ENCODE measurements at places on chromosomes 2 and 18.

GRCh38 chr18:40292985-40293710, 1661.9 kb upstream of the PIK3C3 start:
- DNase-seq = peak; percentile 12

- peak; percentile 54 for DNase-seq
These were observed 349.5 kb downstream of the TGIF1 start for GRCh38 chr18:3799515-3799914.

DNA sequence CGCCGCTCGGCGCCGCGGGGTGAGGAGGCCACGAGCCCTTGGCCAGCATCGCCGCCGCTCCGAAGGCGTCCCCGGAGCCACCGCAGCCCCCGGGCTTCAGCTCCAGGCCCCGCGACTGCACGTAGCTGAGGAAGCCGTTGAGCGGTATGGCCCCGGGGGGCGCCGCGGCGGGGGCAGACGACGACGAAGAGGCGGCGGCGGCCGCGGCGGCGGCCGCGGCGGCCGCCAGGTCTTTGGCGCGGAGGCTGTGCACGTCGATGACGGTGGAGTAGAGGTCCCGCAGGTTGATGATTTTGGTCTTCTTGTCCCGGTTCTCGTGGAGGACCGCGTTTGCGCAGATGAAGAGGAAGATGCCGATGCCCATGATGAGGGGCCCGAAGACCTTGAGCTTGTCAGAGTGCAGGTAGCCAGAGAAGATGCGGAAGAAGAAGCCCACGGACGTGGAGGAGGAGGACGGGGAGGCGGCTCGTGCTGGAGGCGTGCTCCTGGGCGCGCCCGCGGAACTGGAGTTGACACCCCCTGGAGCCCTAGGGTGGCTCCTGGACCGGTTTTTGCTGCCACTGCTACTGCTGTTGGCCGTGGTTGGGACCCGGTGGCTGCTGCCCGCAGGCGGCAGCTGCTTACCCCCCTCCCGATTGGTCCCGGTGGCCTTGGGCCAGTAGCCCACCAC, 4.0 kb downstream of the TMEM200C start:
- no peak for DNase-seq

GRCh38 chr18:61870151-61870550, 22.7 kb downstream of the RNF152 start:
- DNase-seq = no peak

- peak; percentile 56 for DNase-seq
These were observed 35.4 kb downstream of the TMX3 start for GRCh38 chr18:68679528-68679927.

DNA sequence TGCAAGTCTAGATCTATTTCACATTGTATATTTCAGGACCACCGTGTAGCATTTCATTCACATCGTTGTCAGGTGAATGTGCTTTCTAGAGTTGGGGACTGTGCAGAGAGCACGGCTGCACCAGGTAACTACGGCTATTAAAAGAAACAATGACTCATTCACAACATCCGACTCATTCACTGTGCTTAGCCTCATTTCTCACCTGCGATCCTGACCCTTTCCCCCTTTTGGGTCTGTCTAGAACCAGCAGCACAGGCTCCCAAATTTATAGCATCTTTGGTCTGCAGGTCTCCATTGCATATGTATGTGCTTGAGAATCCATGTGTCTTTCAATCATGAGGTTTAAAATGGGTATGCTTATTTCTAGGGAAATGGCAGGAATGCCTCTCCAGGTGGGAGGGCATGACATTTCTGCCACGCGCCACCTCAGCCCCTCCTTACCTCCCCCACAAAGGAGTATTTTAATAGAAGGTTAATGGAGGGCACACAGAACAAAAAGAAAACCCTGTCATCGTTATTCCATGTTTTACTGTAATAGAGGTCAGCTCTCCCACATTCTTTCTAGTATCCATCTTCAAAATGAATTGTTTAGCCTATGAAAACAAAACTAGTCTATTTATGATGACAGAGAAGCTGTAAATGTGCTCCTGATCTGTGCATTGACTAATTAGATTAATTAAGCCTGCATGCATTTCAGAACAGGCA, 246.7 kb upstream of the EPHA4 start:
- no peak for DNase-seq

DNA sequence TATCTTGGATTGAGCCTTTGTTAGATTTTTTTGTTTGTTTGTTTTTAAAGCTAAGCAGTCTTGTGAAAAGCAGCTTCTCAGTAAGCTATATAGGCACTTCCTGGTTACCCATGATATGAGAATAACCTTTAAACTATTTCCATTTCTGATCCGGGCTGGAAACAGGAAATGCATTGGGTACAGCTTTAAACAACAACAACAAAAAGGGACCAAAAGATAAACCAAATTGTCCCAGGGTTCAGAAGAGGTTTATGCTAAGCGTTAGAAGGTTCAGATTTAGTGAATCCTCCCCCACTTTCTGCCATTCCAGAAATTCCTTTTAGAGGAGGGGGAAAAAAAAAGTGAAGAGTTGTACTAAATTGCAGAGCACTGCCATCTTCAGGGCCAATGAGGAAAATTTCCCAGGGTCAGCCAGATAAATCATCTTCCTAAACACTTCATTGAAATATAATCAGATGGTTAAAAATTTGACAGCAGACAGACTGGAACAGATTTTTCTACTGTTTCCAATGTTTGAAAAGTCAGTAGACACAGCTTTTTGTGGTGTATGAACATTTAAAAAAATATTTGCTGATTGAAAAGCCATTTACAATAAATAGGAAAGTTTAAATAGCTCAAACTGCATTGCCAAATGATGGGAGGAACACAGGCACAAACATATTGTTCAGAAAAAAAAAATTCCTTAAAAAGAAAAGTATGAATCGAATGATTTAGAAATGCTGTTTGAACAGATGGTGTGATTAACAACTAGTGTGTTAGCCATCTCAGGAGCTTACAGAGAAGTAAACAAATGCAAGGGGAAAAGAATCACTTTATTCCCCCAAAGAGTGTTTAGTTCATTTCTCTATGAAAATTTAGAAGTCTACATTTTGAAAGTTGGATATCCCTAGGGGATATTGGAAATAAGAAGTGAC, 189.9 kb upstream of the TANK start:
- DNase-seq = peak; percentile 92

GRCh38 chr2:80363330-80363729, 58.8 kb upstream of the LRRTM1 start:
- DNase-seq = no peak

DNA sequence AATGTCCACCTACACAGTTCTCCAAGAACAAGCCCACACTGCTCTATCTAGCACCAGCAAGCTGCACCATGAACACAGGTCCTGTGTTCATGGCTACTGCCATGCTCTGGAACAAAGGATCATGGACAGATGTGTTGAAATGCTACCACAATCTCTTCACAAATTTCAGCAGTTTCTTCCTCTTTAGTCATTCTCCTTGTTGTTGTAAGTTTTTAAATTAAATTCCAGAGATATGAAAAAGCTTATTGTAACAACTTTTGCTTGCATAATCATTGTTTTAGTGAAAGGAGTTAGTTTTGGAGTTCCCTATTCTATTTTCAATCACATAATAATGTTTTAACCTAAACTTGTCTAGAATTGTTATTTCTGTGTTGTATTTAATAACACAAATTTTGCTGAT, 17.2 kb upstream of the NAPG start:
- peak; percentile 59 for DNase-seq

GRCh38 chr18:35549564-35549963, 32.0 kb upstream of the GALNT1 start:
- DNase-seq = peak; percentile 64

- DNase-seq = no peak
These were observed 184.6 kb upstream of the BOD1L2 start for GRCh38 chr18:56962322-56962721.

DNA sequence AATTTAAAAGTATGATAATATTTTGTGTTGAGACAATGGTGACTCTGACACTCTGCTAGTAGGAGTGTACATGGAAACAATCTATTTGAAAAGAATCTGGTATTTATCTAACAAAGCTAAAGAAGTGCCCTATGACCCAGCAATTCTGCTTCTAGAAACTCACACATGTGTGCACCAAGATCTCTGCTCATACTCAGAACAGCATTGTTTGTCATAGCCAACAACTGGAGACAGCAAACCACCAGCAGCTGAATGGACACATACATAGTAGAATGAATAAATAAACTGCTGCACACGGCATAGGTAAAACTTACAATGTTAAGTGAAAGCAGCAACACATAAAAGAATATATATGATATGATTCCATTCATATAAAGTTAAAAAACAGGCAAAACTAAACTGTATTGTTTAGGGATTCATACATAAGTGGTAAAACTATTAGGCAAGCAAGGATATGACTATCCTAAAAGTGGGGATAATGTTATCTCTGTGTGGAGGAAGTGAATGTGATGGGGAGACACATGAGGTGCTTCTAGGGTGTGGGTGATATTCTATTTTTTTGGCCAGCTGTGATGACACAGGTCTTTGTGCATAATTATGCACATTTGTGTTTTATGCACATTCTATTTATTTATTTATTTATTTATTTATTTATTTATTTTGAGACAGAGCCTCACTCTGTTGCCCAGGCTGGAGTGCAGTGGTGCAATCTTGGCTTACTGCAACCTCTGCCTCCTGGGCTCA, 71.1 kb downstream of the RFTN2 start:
- DNase-seq = no peak

GRCh38 chr18:12359515-12359927, 17.5 kb downstream of the AFG3L2 start:
- DNase-seq = no peak

DNA sequence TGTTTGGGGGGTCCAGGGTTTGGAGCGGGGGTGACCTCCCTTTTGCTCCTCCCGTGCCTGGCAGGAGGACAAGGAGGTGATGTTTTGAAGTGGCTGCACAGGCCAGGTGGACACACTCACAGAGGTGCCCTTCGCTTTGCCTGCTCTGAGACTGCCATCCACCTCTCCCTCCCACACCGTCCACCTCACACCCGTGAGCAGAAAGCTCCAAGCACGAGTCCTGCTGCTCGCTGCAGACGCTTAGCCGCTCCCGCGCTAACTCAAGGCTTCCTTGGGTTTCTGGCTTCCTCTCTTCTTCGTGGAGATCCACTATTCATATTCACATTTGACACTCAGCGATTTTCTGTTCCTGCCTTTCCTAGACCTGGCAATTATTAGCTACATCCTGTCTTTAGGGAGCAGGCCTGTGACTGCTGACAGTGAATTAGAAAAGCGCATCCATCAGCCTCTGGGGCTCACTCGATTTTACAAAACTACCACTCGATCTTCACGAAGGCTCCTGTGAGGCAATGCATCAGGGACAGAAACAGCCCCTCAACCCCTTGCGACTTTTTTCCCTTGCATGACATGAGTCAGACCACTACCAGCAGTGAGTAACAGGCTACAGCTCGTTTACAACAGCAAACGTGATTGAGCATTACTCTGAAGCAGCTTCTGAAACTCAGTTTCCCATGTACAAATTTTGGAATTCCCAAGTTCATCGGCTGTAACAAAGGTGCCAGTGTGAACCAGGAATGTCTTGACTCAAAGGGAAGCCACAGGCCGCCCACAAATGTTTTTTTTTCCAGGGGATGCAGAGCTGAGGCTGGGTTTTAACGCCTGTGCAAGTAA, 238.7 kb upstream of the SOX11 start:
- DNase-seq = peak; percentile 3

DNA sequence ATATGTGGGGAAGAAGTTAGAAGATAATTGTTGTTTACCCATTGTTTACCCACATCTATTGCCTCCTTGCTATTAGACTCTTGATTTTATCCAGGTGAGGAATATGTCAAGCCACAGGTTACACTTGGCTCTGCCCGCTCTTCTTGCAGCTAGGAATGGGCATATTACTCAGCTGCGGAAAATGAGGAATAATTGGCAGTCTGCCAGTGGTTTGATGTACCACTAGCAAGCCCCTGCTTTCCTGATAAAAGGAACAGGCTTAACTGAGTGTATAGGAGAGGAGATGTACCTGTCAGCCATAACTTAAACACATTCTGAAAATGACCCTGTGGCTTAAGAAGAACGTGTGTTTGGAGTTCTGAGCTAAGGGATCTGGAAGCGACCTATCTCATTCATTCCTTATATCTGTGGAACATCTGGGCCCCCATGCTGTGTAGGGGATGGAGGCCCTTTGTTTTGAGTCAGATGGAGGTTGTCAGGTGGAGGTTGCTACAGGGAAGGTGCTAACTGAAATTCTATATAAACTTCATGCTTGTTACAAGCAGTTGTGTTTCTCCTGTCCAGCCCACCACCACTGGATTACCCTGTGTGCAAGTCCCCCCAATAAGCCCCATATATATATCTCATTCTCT, 4.6 kb upstream of the FMNL2 start:
- DNase-seq = no peak

All from cardiac muscle cell (in vitro differentiated cells and primary cell).